ENCODE measurements at places on chromosomes 3 and 15.

- no peak for DNase-seq
Measured at GRCh38 chr15:65638681-65639089, 16.9 kb downstream of the SLC24A1 start.

GRCh38 chr3:8987645-8988383 is 24.5 kb upstream of the RAD18 start:
- DNase-seq: peak; percentile 10

DNA sequence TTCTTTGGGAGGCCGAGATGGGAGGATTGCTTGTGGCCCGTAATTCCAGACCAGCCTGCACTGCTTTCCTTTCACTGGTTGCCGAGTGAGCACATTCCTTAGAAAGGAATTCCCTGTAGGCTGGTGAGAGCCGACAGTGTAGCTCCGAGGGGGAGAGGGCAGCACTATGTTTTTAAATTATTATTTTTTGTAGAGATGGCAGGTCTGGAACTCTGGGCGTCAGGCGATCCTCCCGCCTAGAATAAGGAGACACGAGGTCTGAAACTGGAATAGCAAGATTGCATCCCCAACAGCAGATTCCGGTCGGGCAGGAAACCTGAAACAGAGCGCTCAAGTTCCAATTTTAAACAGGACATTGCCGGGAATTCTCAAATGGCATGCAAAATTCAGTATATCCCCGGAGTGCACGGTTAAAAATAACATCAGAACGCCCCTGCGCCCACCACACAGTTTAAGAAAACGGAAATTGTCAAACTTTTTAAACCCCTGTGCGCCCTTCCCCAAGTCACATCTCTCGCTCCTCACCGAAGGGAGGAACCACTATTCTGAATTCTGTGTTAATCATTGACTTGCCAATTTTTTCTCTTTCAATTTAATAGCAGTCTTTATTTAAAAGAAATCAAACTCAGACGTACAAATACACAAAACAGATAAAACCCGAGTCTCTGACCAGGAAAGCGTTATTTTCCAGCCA is 643 bp upstream of the RNU5B-1 start:
- DNase-seq: no peak

- no peak for DNase-seq
Measured at GRCh38 chr3:45807133-45807532, 10.8 kb upstream of the SLC6A20 start.

DNA sequence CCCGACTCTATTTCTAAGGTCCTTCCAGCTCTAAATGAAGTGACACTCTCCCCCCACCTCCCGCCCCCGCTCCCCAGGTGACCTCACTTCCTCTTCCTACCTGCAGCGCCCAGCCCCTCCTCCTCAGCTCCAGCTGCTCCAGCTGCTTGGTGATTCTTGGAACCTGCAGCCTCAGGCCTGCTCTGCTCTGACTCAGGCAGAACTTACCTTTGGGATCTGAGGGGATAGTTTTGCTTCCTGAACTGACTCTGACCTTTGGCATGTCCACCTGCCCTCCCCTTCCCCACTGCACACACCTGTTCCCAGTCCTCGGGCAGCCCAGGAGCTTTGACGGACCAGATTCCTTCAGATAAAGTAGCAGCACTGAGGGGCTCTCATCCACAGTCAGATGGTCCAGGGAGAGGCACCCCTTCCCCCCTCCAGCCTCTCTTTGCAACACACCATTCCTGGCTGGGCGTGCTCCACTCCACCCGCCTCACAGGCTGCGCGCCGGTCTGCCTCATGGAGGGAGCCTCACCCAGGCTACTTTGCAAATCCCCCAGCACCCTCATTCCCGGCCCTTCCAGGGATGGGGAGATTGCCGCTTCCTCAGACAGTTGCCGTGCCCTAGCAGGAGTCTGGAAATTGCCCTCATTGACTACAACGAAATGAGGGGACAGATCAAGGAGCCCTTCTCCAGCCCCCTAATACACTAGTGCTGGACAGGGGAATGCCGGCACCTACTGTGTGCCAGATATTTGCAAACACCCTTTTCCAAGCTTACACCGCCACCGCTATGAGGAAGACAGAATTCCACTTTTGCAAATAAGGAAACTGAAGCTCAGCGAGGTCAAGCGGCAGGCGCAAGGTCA is 692 bp upstream of the C15orf39 start:
- no peak for DNase-seq

DNA sequence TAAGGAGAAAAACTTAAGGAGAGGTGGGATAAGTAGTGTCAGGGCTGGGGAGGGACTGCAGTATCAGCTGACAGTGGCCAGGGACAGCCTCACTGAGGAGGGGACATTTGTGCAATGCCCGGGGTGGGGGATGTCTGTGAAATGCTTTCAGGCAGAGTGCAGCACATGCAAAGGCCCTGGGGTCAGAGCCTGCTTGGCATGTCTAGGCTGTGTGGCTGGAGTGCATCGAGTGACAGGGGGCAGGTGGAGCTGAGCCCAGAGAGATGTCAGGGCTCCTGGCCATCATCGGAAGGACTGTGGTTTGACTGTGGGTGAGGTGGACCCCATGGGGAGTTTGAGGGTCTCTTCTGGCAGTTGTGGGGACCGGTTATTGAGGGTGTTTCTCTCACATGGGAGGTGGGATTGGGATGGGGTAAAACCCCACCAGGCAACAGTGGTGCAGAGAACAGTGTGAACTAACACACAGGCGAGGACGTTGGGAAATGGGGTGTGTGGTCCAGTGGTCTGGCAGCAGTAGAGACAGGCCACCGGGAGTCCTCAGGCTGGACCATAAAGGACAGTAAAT is 61.2 kb downstream of the FBLN2 start:
- no peak for DNase-seq

- DNase-seq: no peak
Measured at GRCh38 chr3:53040351-53040820, 5.5 kb downstream of the SFMBT1 start.

- no peak for DNase-seq
Measured at GRCh38 chr15:83698294-83698693, 44.4 kb downstream of the ADAMTSL3 start.

DNA sequence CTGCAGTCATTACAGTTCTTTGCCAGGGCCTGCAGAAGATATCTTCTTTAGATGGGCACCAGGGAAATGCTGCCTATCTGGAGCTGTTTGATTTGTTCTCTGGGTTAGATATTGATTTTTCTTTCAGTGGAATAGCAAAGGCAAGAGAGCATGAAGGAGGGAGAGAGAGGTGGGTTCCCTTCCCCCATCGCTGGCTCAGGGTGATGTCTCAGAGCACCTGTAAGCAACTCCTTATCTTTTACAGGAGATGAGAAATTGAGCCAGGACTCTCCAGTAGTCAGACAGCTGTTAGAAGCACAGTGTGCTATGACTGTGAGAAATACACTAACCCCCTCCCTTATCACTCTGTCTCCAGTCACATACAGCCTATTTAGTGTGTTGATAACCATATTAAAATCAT is 89.3 kb upstream of the SLC24A5 start:
- DNase-seq: no peak

DNA sequence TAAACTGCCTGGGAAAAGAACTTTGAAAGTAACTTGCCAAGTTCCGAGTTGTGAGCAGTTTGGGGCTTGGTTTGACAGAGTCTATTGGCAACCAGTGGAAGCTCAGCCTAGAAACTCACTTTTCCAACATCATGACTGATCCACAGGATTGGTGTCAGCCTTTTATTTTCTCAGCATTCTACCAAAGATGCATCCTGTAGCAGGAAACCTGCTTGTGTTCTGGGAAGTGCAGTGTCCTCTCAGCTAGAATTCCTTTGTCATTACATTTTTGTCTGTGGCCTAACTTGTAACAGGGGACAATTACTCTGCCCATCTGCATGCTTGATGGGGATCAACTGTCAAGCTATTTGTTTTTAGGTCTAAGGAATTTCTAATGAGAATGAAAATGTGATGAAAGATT is 116.7 kb upstream of the LMOD3 start:
- no peak for DNase-seq

DNA sequence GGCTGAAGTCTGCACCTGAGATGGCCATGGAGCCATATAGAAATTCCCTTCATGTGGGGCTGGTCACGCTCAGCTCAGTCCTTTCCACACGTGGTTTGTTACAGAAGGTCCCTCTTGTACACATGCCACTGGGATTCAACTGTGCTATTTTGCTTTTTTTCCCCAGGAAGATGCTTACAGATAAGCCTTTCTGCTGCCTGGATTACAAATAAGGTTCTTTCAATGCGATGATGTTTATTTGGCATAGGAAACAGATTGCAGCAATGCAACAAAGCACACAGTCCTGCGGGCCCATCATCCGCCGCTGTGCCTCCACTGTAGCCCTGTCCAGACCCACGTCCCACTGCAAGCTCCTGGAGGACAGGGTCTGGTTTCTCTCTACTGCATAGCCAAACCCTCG is 124.8 kb downstream of the XXYLT1 start:
- DNase-seq: no peak

GRCh38 chr3:57752307-57752706 is 3.8 kb upstream of the SLMAP start:
- DNase-seq: no peak

GRCh38 chr3:112293368-112294321 is at the start of gene SLC9C1:
Gene SLC9C1, minus strand, starts transcription at chr3:112294216. Its CDS starts 7,425 bp downstream, at chr3:112286791.
- no peak for DNase-seq

DNA sequence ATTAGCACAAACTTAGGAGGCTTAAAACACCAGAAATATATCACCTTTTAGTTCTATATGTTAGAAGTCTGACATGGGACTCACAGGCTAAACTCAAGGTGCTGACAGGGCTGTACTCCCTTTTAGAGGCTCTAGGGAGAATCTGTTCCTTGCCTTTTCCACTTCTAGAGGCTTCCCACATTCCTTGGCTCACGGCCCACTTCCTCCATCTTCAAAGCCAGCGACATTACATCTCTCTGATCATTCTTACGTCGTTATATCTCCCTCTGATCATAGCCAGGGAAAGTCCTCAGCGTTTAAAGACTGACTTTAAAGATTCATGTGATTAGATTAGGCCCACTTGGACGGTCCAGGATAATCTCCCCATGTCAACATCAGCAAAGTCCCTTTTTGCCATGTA is 166.3 kb downstream of the GREM1 start:
- no peak for DNase-seq
